Body of pancreas (tissue), 4 donors: ENCODE measurements at places on chromosomes 5 and 9. TPM values are rescaled to one million over a fixed set of nuclear protein-coding genes. Genes with fewer than 3 reads are reported as not detected.

DNA sequence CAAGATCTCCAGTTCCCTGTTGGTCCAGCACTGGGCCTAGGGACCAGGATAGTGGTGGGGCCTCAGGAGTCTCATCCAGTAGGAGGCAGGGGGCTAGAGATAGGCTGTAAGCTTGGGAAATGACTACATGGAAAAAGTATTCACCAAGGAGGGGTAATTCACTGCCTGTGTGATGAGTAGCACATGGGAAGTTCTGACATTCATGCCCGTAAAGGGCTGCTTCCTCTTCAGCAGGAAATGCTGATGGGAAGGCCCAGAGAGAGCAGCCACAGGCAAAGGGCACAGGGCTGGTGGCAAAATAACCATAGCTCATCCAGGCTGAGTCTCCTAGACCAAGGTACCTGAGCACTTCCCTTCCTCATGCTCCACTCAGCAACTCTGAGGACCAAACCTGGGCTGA is 23.1 kb upstream of the FRRS1L start:
- DNase-seq, result no peak

- no peak for DNase-seq
Observed at GRCh38 chr5:143390258-143390657, 13.2 kb downstream of the NR3C1 start.

DNA sequence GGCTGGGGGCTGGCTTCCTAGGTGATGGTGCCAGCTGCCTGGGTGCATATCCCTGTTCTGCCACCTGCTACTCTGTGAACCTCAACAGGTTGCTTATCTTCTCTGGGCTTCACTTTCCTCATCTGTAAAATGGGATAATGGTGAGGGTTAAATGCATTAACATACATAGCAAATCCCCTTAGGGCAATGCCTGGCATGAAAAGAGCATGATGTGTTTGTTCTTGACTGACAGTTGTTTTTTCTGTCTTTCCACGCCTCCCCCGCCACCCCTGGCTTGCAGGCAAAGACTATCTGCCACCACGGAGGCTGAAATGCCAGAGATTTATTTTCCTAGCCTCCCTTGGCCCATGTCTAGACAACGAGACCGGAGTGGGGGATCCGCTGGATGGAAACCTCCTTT is 280.5 kb downstream of the NSG2 start:
- DNase-seq, result no peak

DNA sequence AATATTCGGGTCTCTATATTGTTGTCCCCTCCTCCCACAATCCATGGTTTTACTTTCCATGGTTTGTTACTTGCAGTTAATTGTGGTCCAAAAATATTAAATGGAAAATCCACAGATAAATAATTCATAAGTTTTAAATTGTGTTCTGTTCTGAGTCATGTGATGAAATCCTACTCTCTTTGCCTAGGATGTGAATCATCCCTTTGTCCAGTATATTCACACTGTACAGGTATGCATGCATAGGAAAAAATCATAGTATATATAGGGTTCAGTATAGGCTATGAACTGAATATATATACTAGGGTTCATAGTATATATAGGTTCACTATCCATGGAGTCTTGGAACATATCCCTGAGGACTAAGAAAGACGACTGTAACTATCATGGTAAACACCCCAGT is 19.6 kb downstream of the INSYN2B start:
- DNase-seq, result no peak

GRCh38 chr9:131666774-131667173 is 73.1 kb downstream of the RAPGEF1 start:
- no peak for DNase-seq

GRCh38 chr5:1299511-1299850 is 4.6 kb upstream of the TERT start:
- no peak for DNase-seq

GRCh38 chr9:71589612-71590011 is 178.7 kb downstream of the CEMIP2 start:
- DNase-seq, result no peak

GRCh38 chr9:32376285-32376684 is 8.2 kb upstream of the ACO1 start:
- DNase-seq, result no peak

- DNase-seq, result no peak
Observed at GRCh38 chr5:171010816-171011215, 149.0 kb downstream of the RANBP17 start.

DNA sequence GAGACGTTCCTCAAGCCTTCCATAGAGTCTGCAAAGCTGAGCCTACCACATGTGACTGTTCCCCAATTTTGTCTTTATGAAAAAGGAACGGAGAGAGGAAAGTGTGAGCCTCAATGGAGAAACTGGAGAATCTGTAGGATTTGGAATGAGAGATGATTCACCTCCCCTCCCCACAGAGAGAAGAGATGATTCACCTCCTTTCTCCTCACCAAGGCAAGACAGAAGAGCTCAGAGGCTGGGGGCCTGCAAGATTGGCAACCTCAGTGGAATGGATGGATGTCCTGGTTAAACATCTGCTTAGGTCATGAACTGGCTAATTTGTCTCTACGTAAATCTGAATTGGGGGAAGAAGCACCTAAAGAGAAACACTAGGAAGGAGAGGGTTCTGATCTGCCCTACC is 17.0 kb upstream of the MOCS2 start:
- no peak for DNase-seq

DNA sequence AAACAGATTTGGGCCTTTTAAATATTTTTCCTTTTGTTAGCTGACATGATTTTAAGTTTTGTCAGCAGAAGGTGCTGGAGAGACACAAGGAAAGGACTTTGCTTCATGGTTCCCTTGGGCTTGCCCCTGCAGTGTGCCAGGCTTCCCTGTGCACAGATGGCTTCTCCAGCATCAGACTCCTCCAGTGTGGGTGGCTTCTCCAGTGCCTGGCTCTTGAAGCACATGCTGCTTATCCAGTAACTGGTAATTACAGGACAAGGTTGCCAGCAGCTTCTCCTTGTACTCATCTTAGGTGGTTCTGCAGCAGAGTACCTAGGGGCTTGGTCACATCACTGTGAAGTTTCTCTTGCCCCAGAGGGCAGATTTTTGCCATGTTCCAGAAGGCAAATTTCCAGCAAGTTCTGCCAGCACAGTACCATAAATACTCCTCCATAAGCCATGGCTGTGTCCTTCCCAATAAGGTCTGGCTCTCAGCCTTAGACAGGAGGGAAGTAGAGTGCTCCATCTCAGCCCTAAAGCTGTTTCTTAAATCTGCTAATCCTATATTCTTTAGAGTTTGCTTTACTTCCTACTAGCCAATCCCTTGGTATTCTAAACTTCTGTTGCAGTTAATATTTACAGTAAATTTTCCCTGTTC is 62.4 kb downstream of the PJA2 start:
- DNase-seq, result peak; percentile 13

GRCh38 chr9:30411571-30411970 is 1972.9 kb upstream of the ACO1 start:
- DNase-seq, result no peak

DNA sequence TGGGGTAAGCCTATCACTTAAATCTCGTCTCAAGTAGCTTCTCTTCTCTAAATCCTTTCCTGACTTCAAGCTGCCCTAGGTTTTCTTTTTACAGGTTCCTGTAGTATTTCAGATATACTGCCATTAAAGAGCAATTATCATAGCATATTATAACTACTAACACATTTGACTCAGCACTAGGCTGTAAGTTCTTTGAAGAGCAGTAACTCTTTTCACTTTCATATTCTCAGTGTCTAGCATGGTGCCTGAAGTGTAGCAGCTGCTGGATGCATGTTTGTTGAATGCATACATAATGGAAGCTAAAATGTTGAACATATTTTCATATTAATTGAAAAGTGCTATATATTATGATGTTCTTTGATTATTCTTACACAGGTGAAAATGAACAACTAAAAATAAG is 22.5 kb downstream of the CCDC152 start:
- no peak for DNase-seq

GRCh38 chr5:125294844-125295243 is 548.4 kb upstream of the ZNF608 start:
- no peak for DNase-seq

DNA sequence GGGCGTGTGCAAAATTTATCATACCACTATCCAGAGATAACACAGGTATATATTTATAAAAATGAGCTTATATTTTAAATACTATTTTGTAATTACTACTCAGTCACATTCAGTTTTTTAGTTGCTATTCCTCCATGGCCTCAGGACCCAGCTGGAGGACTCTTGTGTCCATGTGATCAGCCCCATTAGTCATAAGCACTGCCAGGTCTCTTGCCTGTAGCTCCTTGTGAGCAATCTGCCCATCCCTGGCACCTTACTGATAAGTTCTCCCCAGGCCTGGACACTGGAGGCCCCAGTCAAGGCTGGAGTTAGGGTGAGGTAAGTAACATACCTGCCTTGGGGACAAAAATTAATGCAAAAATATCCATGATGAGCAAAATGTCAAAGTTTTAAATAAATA is 29.5 kb upstream of the ADRB2 start:
- no peak for DNase-seq

DNA sequence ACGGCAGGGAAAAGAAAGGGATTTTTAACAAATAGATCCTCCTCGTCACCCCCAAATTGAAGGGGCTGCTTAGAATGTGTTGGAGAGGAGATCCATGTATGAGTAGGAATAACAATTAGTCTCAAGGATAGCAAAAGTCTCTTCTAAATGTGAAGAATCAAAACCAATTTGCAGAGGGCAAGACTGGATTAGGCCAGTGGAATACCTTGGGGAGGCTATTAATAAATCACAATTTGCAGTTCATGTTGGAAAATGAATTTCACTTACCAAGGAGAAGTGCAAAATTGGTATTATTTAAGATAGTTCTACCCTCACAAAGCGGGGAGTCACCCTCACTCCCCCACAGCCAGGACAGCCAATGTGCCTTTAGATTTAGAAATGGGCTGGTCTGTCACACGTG is 299.8 kb upstream of the SLC30A5 start:
- DNase-seq, result no peak

DNA sequence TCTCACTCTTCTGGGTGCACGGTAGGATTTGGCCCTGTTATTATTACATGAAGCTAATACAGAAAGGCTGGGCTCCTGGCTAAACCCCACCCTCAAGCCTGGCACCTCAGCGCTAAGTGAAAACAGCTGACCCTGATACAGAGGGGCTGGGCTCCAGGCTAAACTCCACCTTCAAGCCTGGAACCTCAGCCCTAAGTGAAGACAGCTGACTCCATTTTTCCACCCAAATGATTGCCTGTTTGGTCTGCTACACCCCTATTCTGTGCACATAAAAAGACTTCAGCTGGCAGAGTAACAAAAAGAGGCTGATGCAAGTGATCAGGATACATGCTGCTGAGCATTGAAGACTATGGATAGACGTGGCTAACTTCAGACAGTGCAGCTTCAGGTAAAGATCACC is 148.4 kb upstream of the CLINT1 start:
- no peak for DNase-seq

DNA sequence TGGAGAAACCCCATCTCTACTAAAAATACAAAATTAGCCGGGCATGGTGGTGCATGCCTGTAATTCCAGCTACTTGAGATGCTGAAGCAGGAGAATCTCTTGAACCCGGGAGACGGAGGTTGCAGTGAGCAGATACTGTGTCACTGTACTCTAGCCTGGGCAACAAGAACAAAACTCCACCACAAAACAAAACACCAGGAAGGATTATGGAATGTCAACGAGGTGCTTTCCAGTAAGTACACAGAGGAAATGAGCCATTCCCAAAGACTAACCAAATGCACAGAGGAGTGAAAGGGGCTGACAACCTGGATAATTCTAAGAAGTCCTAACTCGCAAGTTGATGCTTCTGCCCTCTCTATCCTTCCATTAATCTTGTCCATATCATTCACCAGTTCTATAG is 126.1 kb upstream of the RETREG1 start:
- no peak for DNase-seq

- DNase-seq, result no peak
Observed at GRCh38 chr5:83776437-83777031, 55.9 kb upstream of the HAPLN1 start.

DNA sequence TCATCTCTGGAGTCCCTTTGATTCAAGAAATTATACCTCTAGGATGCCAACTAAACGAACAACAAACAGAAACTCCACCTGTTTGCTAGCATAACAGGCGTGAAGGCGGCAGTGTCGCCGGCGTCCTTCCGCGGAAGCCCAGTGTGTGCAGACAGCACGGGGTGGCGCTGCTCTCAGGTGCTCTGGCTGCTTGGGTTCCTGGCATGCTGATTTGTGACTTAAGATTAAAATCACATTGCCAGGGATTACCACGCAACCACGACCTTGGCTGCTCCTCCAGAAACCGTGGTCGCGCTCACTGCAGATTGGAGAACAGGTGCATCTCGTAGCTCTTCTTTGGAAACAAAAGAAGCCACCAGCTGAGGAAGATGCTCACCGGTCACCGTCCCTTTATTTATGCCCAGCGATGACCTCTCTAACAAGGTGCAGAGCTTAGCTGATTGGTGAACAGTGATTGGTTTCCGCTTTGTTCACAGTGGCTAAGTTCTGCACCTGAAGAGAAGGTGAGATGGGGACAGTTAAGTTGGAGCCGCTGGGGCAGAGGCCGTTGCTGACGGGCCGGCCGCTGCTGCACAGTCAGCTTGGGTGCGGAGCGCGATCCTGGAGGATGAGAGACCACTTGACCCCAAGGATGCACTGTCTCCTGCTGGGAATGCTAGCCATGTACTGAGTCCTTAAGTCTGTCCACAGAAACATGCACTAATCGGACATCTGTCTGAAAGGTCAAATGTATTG is 232.3 kb downstream of the FANCC start:
- DNase-seq, result peak; percentile 47

- peak; percentile 17 for DNase-seq
Observed at GRCh38 chr5:170681013-170681433, 102.5 kb upstream of the GABRP start.

DNA sequence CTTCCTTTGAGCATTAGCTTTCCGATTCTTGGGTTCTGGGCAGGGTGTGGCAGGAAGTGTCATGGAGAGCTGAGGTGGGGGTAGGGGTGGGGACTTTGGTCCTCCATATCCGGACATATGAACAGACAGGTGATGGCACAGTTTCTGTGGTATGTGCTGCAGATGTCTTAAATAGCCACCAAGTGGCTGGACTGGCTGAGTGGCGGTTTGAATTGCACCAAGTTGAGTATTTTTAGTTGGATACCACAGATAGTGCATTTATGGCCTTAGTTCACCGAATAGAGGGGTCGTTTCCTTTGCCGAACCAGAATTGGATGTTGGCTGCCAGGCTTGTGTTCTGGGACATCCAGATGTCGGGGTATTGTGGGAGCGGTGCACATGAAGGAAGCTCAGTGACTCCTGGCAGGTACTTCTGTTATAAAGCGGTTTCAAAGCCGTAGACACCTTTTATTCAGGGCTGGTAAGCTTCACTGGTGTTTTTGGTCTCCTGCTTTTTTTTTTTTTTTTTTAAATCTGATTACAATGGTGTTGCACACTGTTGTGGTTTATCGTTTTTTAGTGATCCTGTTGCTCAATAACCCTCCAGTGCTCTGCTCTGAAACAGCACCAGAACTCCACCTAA is 15.1 kb upstream of the TNFAIP8 start:
- no peak for DNase-seq

RMND5B gene
- total RNA-seq, result 49.8 TPM

BAAT gene
- total RNA-seq, result 1.0 TPM

PRR16 gene
- 0.78 TPM for total RNA-seq

ZNF366 gene
- total RNA-seq, result 1.8 TPM

TMEM174 gene
- not detected for total RNA-seq

TERT gene
- total RNA-seq, result not detected

JADE2 gene
- 28.0 TPM for total RNA-seq

PTPN3 gene
- total RNA-seq, result 13.2 TPM

INSYN2B gene
- not detected for total RNA-seq

PTPRD gene
- total RNA-seq, result 4.9 TPM

ISOC1 gene
- total RNA-seq, result 25.9 TPM

CENPK gene
- 1.3 TPM for total RNA-seq
